ENCODE measurements at places on chromosomes 3 and 15.

DNA sequence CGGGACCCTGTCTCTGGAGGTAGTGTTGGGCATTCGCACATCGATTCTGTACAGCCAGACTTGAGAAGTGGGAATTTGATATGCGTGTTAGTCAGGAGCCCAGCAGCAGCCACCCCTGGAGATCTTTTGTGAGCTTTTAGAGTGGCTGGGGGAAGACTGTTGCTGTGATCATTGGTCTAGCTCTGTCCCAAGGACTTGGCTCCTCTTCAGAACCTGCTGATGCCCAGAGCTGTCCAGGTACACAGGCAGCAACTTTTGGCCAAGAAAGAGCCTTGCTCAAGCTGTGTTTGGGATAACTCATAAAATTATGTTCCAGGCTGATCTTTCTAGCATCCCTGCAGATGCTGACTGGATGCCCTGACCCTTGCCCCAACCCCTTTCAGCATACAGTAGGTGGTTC is 29.3 kb downstream of the LIMD1 start:
- no peak for DNase-seq

DNA sequence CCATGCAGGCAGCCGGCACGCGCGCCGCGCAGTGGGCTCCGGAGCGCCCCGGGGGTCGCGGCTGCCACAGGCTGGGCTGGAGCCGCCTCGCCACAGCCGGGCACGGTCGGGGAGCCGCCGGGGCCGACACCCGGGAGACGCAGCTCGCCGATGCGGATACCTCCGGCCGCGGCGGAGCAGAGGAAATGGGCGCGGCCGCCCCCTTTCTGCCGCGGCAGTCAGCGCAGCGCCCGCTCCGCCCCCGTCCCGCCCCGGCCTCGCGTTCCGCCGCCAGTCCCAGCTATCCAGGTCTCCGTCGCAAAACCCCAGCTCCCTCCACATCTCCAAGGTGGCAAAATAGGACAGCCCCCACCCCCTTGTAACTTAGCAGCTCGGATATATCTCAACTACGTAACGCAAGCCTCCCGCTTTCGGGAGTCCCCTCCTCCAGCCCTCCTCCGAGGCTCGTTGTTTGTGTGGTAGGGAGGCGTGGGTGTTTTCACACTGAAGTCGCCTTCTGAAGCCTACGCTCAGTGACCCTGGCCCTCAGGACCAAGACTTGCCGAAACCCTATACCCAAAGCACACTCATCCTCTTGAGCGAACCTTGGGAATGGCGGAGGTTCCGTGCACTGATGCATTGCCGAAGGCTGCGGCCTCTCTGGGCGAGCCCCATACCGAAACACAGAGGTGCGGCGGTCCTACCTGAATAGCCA is at the start of gene SH3BP5:
Gene SH3BP5, minus strand, starts transcription at position 182 of the 694 bp plus-strand sequence. Its CDS starts 178 bp downstream, at position 4.
- DNase-seq: peak; percentile 24

DNA sequence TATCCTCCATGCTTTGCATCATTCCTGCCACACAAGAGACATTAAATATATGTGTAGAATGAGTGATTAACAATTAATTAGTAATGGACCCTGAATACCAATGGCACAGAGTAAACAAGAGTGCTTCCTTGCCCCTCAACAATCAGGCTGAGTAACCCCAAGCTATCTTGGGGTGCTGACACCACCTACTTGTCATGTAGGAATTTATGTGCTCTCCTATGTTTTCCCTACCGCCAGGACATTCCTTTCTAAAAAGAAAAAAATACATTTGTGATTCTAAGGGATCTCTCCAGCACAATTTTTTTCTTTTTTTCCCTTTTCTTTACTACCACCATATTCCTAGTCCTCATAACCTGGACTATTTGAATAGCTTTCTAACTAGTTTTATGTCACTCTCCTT is 449.1 kb downstream of the MFSD1 start:
- DNase-seq: no peak

- DNase-seq: no peak
Measured at GRCh38 chr3:185216607-185216958, 37.3 kb downstream of the EHHADH start.

- DNase-seq: no peak
Measured at GRCh38 chr3:127663151-127663550, 9.6 kb upstream of the ABTB1 start.
